MCF 10A (cell line): ENCODE measurements at places on chromosomes 1 and 21. TPM values are rescaled to one million over a fixed set of nuclear protein-coding genes. Genes with fewer than 3 reads are reported as not detected.

- DNase-seq, result peak; percentile 2
Measured at GRCh38 chr1:3992103-3992556, 92.1 kb upstream of the C1orf174 start.

DNA sequence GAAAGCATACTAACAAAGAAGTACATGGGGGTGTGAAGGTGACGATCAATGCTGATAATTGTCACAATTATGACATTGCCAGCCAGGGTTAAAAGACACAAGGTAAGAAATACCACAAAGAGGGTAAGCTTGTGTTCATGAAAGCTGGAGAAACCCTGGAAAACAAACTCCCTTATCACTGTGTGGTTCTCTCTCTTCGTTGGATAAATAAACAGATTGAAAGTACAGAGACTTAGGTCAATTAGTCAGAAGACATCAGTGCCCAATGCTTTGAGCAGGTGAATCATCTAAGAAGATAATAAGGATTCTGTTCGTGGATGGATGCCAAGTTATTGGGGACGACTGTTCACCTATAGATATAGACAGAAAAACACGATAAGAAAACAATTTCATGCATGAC, 22.4 kb upstream of the FCER1A start:
- peak; percentile 39 for DNase-seq

- no peak for DNase-seq
Measured at GRCh38 chr1:228341450-228341813, 65.2 kb downstream of the TRIM11 start.

DNA sequence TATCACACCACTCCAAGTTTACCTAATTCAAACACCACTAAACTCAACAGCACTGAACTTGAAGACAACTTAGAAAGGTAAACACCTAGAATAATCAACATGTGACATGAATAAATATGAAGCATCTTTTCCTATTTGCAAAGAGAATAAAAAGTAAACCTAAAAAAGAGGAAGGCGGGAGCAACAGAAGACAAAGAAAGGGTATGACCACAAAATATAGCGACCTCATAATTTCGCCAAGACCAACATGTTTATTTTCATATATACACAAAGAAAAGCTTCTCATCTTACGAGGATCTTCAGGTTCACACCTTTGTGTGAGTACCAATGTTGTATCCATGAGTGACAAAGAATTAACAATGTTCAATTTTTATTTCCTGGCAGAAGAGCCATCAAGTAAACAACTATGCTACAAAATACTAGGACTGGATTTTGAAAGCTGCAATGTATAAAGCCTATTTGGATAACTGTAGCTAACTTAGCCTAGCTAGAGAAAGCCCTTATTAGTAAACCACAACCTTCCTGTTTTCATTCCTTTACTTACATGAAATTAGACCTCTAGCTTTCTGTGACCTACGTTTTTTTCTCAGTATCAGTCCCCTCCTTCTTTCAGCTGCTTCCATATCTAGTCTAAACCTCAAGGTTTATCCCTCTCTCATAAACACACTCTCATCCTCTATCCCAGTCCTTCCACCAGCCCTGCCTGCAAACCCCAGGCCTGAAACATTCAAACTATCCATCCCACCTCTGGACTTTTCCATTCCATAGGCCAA, 21.3 kb upstream of the PHTF1 start:
- DNase-seq, result no peak

GRCh38 chr1:166350490-166350889, 183.7 kb upstream of the FAM78B start:
- DNase-seq, result no peak

DNA sequence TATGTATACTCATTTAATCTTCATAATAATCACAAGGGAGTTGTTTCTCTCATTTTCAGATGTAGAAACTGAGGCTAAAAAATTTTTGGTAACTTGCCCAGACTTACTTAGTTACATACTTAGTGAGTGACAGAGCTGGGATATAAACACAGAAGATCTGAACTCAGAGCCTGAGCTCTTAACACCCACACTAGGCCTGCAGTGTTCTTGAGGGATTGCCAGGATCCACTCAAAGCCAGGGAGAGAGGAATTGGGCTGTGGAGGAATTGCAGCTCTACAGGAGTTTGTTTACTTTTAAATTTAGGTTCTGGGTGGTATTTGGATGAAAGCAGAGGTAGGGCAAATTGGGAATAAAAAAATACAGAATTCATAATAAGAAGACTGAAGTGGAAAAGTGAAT, 515.1 kb upstream of the PLXNA2 start:
- DNase-seq, result no peak

DNA sequence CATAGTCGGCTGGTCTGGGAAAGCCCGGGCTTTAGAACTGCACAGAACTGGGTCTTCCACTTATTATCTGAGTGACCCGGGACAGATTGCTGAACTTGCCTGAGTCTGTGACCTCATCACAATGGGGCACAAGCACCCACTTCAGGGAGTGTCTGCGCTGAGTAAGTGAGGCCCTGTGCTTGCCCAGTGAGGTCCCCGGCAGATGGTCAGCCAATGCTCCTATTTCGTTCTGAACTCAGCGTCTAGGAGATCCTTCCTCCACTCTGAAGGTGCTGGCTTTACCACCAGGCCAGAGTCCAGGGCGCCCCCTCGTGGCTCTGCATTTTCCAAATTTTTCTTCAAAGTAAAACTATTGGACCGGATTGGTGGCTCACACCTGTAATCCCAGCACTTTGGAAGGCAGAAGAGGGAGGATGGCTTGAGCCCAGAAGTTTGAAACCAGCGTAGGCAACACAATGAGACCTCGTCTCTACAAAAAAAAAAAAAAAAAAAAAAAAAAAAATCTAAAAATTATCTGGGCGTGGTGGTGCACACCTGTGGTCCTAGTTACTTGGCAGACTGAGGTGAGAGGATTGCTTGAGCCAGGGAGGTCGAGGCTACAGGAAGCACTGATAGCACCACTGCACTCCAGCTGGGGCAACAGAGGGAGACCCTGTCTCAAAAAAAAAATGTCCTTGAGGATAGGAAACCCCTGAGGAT, 61.7 kb downstream of the FCRL5 start:
- DNase-seq, result peak; percentile 80

GRCh38 chr1:155255243-155256007, at the start of gene ENTREP3:
Gene ENTREP3 (minus strand): TSS chr1:155255483. CDS start chr1:155254877, 606 bp downstream.
- DNase-seq, result peak; percentile 81

DNA sequence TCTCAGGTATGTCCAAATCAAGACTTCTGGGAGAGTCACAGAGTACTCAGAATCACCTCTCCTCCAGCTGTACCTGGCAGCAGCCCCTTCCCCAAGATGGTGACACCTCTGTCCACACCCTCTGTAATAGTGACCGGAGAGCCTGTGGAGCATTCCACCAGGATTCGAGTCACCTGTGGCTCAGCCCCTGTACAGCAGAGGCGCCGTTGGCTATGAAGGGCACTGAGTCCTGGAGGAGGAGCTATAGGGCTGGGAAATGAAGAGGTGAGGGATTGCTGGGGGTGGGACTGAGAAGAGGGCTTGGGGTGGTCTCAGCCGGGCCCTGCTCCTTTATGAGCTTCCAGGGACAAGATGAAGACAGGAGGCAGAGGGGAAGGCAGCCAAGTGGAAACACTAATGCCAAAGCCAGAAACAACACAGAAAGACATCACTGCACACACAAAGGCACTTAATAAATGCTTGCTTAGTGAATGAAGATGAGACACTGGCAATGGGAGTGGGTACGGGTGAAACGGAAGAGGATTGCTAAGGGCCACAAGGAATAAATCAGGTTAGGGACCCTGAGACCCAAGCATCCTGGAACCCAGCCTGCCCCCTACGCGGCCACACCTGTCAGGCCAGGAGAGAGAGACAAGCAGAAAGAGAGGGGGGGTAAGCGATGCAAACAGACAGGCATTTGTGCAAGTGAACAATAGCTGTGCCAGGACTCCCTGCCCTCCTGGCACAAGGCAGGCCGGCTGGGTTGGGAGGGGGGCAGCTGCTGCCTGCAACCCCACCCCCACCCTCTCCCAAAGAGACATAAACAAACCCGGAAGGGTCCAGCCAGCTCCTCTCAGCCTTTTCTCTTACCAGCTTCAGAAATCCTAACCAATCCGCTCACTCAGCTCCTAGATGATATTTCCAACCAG, 3.9 kb downstream of the ARHGEF2 start:
- no peak for DNase-seq

- DNase-seq, result no peak
Measured at GRCh38 chr1:110610084-110610483, 3.9 kb upstream of the KCNA2 start.

- peak; percentile 54 for DNase-seq
Measured at GRCh38 chr1:68528243-68528642, 31.4 kb upstream of the DEPDC1 start.

DNA sequence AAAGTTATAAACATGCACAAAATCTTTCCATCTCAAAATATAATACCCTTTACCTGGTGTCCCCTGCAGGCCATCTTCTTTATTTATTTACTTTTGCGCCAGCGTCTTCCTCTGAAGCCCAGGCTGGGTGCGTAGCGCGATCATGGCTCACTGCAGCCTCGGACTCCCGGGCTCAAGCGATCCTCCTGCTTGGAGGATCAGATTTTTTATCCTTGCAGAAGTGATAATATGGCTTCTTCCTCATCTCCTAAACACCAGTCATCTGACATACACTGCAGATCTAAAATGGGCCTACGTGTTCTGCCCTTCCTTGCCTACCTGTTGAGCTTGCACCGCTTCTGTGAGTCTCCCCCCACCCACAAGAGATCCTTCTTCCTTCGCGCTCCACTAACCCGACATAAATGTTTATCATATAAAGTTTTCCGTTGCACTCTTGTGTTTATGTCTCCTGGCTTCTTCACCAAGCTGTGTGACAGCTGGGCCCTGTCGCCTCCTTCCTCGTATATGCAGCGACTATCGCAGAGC, 506 bp upstream of the SRP9 start:
- no peak for DNase-seq

- DNase-seq, result peak; percentile 8
Measured at GRCh38 chr1:49995734-49996133, 28.0 kb downstream of the AGBL4 start.

- no peak for DNase-seq
Measured at GRCh38 chr1:93078638-93078985, 471 bp upstream of the MTF2 start.

PRDM16 gene
- total RNA-seq, result not detected in 2 replicates
